ENCODE measurements at places on chromosomes 7 and 10. TPM values are rescaled to one million over a fixed set of nuclear protein-coding genes. Genes with fewer than 3 reads are reported as not detected.

PPP1R17 gene
- total RNA-seq: not detected

CNTNAP2 gene
- not detected for total RNA-seq

ADO gene
- total RNA-seq: 45.6 TPM

CLRN3 gene
- not detected for total RNA-seq

PDGFA gene
- 33.7 TPM for total RNA-seq

DDIT4 gene
- total RNA-seq: 257 TPM

CALML3 gene
- total RNA-seq: not detected

ABCA13 gene
- total RNA-seq: 3.4 TPM

ADCYAP1R1 gene
- total RNA-seq: 0.06 TPM

NRAP gene
- total RNA-seq: not detected

SLC13A1 gene
- not detected for total RNA-seq

FAM25C gene
- total RNA-seq: not detected

ABCB1 gene
- total RNA-seq: 0.29 TPM

SLC26A5 gene
- not detected for total RNA-seq

ERVW-1 gene
- not detected for total RNA-seq

CEP55 gene
- 102 TPM for total RNA-seq

LRRC17 gene
- 1,308 TPM for total RNA-seq

SYT15B gene
- under 0.01 TPM for total RNA-seq

ATG9B gene
- 0.06 TPM for total RNA-seq

GNGT1 gene
- not detected for total RNA-seq

ASB4 gene
- 0.06 TPM for total RNA-seq

CAMK2B gene
- total RNA-seq: 0.06 TPM

SAMD9 gene
- total RNA-seq: 37.3 TPM

Measured in LHCN-M2 (cell line).